ENCODE measurements at places on chromosomes 12 and 14.
A peak's percentile ranks its signal among the peaks of the same experiment; 100 is the strongest.

- DNase-seq, result no peak
Measured at GRCh38 chr12:23771240-23771949, 178.1 kb downstream of the SOX5 start.

DNA sequence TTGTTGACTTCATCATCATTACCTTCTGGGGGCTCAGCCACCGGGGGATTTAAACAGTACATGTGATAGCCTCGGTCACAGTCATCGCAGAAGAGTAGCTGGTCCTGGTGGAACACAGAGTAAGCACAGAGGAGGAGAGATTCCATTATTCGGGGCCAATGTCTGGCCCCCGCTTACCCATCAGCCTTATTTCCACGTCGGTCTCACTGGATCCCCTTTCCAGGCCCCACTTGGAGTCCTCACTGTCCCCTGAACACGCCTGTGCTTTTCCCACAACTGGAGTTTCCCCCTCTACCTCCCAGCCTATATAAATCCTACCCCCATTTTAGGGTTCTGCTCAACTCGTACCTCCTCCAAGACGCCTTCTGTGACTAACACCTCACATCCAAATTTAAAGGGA is 274.0 kb downstream of the DPF3 start:
- DNase-seq, result no peak

DNA sequence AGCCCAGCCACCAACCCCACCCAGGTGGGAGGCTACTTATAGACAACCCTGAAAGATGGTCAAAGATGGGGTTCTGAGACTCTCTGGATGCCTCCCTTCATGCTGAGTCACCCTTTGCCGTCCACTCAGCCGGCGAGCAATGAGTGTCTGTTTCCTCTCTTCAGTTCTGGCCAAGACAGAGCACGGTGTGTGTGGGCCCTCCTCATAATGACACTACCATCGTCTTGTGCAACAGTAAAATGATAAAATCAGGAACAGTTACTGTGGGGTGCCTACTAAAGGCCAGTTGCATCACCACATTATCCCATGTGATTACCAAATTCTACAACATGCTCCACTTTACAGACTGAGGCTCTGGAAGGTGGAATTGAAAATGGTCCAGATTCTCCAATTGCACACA is 7.0 kb upstream of the BDKRB1 start:
- no peak for DNase-seq

GRCh38 chr12:130212384-130212989 is 50.2 kb downstream of the FZD10 start:
- DNase-seq, result no peak

GRCh38 chr12:40735551-40736230 is 43.5 kb downstream of the CNTN1 start:
- no peak for DNase-seq

GRCh38 chr12:45725631-45726602 is 3.6 kb upstream of the ARID2 start:
- DNase-seq, result peak; percentile 67

DNA sequence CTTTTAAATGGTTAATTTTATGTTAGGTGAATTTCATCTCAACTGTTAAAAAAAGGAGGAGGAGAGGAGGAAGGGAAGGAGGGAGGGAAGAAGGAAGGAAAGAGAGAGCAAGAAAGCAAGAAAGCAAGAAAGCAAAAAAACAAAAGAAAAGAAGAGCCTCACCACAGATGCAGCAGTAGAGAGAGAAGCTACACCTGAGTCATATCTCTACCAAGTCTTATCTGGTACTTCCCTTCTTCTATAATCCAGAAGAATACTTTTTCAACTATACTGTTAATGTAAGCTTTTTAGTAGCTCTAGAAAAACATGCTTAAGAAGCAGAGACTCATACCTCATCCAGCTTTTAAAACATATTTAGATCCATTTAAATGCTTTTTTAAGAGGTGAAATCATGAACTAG is 5.6 kb upstream of the IL26 start:
- no peak for DNase-seq

- DNase-seq, result no peak
Measured at GRCh38 chr12:93979189-93979588, 169.2 kb upstream of the PLXNC1 start.

DNA sequence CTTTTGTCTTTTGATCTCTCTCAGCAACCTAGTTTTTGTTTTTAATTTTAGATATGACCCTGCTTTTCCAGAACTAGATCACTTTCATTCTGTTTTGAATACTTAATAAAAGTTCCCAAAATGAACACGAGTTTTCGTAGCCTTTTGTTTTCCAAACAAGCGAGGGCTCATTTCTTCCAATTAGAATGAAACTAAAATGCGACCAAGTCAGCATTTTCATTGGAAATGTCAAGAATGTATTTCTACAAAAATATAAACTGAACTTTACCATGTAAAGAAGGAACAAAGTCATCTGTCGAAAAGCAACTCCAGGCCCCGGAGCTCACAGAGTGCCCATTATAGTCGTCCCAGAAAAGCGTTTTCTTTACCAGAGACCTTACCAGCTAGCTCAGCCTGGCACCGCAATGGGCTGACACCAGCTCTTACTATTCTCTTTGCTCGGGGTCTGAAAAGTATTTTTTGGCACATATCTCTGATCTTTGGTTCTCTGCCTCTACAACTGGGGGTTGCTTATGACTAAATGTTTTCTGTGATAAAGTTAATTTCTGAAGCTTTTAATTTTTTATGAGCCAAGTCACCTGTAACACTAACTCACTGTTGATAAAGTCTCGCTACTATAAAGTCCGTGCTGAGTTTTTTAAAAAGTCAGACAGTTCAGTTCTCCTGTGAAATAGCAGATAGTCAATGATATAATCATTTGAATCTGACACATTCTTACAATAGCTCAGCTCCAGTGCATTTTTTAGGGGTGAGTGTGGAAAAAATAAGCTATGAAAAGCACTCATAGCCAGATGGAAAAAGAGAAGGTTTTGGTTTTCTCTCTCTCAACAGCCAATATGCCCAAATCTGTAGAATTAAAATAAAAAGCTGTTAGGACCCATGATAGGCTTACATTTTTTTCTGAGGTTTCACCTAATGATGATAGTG is 43.4 kb downstream of the SAMD4A start:
- DNase-seq, result no peak
